ENCODE measurements at places on chromosomes 6 and 20.

DNA sequence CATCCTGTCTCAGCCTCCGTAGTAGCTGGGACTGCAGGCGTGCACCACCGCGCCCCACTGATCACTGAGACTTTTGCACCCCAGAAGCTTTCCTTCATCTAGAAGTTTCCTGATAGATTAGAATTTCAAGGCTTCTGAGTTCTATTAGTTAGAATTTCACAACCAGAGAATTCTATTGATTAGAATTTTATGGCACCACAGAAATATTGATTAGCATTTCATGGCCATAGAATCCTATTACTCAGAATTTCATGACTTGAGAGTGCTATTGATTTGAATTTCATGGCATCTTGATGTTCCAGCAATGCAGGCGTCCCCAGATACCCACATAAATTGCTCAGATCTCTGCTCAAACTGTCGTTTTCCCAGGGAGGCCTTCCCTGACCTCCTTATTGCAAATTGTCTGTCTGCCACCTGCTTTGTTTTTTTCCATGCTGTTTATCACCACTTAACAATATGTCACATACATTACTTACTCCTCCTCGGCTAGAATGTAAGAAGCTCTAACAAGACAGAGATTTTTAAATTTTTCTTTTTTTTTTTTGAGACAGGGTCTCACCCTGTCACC lies 16.9 kb upstream of the CBFA2T2 start:
- DNase-seq, result no peak

- no peak for DNase-seq
Observed at GRCh38 chr6:161152907-161153662, 120.8 kb downstream of the AGPAT4 start.

GRCh38 chr6:149642829-149643580 lies 5.5 kb downstream of the KATNA1 start:
- DNase-seq, result no peak

GRCh38 chr6:106005013-106005412 lies 81.1 kb upstream of the PRDM1 start:
- DNase-seq, result no peak

DNA sequence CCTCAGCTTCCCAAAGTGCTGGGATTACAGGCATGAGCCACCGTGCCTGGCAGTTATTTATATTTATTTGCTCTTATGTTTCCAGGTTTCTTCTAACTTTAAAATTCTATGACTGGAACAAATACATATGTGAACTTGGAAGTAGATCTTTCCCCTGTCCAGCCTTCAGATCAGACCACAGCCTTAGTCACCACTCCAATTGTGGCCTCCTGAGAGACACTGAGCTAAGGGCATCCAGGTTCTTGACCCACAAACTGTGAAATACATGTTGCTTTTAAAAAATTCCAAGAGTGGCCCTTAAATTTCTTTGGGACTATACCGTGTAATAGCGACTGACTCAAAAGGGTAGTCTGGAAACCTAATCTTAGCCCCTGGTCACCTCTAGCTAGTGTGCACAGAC lies 1.5 kb upstream of the ADGRG6 start:
- no peak for DNase-seq

GRCh38 chr20:21156266-21156665 lies 30.4 kb downstream of the KIZ start:
- no peak for DNase-seq

DNA sequence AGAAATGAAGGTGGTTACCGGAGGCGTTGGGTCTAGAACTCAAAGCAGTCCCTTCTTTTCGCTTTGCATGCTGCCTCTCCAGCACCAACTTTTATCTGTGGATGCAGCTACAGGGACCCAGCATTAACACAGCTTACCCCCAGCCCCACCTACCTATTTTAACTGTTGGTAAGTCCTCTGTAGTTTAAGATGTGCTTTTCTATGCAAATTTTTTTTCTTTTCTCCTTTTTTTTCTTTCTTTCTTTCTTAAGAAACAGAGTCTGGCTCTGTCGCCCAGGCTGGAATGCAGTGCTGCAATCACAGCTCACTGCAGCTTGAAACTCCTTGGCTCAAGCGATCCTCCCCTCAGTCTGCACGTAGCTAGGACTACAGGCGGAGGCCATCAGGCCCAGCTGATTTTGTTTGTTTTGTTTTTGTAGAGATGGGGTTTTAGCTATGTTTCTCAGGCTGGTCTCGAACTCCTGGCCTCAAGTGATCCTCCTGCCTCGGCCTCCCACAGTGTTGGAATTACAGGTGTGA lies 6.5 kb upstream of the USP45 start:
- DNase-seq, result no peak

GRCh38 chr6:42860481-42860880 lies 18.9 kb upstream of the RPL7L1 start:
- no peak for DNase-seq

Measured in vagina (tissue), 2 donors.